ENCODE measurements at places on chromosomes 4 and X.

- no peak for DNase-seq
Measured at GRCh38 chr4:62618042-62618441, 1417.9 kb downstream of the ADGRL3 start.

GRCh38 chr4:98959411-98959810 lies 30.5 kb upstream of the EIF4E start:
- DNase-seq, result no peak

- no peak for DNase-seq
Measured at GRCh38 chrX:72539822-72540221, 32.8 kb downstream of the HDAC8 start.

DNA sequence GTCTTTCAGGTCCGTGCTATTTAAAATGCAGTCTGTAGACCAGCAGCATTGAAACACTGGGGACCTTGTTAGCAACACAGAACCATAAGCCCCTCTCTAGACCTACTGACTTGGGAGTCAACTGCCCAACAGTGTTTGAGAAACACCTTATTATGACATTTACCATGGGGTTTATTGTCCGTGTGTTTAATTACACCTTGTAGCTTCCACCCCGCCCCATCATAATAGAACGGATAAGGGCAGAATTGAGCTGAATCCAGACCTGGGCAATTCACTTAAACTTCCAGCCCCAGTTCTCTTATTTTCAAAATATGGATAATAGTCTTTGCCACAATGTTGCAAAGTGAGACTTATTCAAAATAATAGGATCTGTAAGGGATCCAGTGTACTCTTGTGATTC lies 30.6 kb upstream of the CLNK start:
- no peak for DNase-seq

GRCh38 chr4:151960449-151961230 lies 199.8 kb upstream of the GATB start:
- no peak for DNase-seq

- DNase-seq, result no peak
Measured at GRCh38 chr4:42136371-42136770, 16.1 kb downstream of the BEND4 start.

GRCh38 chrX:13956998-13957397 lies 72.7 kb downstream of the GEMIN8 start:
- no peak for DNase-seq

DNA sequence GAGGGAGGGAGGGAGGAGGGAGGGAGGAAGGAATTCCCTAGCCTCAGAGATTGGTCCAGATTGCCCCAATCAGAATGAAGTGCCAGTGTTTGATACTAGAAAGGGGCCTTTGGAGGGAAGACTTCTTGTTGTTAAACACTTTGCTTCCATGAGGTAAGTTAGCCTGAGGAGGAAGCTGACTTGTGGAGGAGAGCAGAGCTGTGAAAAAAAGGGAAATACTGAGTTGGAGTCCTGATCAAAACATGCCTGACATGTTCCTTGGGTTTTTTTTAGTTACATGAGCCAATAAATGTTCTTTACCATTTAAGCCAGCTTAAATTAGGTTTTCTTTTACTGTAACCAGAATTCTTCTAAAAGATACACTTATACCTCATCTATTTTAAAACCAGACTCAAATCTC lies 57.6 kb downstream of the GSX2 start:
- no peak for DNase-seq

- DNase-seq, result no peak
Measured at GRCh38 chrX:68203646-68204045, 229.6 kb downstream of the OPHN1 start.

DNA sequence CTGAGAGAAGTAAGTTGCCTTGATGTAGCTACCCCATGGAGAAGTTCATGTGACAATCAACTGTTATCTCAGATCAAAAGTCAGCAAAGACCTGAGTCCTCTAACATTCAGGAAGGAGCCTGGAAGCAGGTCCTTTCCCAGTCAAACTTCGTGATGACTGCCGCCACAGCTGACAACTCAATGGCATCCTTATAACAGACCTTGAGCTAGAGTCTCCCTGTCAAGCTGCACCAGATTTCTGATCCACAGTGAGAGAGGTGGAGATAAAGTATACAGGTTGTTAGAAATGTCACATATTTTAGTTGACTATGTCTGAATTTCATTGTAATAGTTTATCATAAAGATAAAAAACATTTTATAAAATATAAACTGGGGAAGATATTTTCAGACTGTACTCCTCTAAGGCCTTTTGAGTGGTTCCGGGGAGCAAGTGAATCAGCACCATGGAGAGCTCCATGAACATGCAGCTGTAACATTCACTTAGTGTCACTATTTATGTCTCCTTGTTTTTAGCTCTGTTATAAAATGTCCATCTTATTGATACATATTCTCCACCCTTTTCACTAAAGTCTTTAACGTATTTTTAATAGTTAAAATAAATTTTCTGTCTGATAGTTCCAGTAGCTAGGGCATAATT lies 1653.5 kb upstream of the AGA start:
- DNase-seq, result no peak

- DNase-seq, result peak; percentile 6
Measured at GRCh38 chr4:3712936-3713335, 53.2 kb upstream of the ADRA2C start.

DNA sequence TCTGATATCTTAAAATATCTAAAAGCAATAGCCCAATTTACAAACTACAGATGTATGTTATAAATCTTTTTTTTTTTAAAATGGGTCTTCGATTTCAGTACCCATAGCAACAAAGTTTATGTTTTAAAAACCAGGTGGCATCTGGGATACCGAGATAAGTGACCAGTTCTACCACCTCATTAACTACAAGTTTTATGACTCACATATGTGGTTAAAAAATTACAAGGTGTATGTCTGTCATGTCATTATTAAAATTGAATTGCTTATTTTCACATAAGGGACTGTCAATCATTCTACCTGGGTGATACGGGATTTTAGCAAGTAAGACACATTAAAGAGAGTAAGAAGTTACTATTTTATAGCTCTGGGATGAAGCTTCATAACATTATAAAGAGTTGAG lies 192.0 kb upstream of the ETNPPL start:
- DNase-seq, result no peak

DNA sequence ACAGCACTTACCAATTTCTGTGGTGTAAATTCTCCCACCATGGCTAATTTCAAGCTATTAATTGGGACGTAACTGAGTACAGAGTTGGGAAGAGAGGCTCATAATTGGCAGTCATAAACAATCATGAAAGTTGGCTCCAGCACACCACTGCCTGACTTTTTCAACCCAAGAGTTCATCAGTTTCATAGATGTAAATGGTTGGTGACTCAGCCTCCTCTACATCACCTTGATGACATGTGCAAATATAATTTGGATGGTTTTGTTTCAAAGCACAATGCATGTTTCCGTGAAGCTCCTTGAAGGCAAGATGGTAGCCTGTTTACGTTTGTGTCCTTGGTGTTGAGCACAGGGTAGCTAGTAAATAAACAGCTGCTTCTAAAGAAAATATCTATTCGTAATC lies 235.1 kb downstream of the LDB2 start:
- DNase-seq, result no peak

DNA sequence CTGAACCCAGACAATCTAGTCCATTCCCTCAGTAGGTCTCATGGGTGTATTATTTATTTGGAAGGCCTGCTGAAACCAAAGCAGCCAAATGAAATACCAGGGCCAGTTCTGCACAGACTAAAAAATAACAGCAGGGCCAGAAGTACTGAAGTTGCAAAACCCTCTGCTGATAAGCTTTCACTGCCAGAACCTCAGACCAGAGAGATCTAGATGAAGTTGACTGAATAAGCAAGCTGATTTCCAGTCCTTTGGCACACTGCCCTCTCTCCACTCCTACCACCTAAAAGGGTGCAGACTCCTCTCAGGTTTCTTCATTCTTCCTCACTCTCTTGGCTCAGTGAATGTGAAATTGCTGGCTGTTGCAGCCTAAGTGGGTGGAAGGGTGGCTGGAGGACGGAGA lies 276.7 kb upstream of the KLF3 start:
- peak; percentile 83 for DNase-seq

DNA sequence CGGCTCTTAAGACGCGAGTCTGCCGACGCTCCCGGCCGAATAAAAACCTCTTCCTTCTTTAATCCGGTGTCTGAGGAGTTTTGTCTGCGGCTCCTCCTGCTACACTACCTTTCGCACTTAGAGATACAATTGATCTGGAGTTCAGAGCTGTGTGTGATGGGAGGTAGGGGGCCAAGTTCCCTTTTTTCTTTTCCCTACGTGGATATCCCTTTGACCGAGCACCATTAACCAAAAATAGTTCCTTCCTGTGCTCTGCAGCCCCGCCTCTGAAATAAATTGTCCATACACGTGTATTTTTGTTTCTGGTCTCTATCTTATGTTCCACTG lies 555 bp upstream of the PGM2 start:
- no peak for DNase-seq

- DNase-seq, result no peak
Measured at GRCh38 chrX:107805179-107805578, 20.5 kb upstream of the MID2 start.

DNA sequence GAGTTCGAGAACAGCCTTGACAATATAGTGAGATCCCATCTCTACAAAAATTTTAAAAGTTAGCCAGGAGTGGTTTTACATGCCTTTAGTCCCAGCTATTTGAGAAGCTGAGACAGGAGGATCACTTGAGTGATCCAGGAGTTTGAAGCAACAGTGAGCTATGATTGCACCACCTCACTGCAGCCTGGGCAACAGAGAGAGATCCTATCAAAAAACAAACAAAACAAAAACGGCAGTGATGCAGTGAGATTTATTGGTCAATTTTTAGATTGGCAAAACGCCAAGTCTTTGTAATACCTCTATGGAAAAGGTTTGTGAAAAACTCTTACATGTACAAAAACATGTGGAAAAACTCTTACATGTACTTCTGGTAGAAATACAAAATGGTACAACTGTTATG lies 91.3 kb downstream of the PTPN13 start:
- no peak for DNase-seq

- no peak for DNase-seq
Measured at GRCh38 chr4:108458681-108459080, 161.7 kb upstream of the RPL34 start.

- no peak for DNase-seq
Measured at GRCh38 chrX:94901849-94902248, 1227.8 kb downstream of the FAM133A start.

GRCh38 chrX:141279476-141279875 lies 37.2 kb upstream of the SPANXC start:
- DNase-seq, result no peak

DNA sequence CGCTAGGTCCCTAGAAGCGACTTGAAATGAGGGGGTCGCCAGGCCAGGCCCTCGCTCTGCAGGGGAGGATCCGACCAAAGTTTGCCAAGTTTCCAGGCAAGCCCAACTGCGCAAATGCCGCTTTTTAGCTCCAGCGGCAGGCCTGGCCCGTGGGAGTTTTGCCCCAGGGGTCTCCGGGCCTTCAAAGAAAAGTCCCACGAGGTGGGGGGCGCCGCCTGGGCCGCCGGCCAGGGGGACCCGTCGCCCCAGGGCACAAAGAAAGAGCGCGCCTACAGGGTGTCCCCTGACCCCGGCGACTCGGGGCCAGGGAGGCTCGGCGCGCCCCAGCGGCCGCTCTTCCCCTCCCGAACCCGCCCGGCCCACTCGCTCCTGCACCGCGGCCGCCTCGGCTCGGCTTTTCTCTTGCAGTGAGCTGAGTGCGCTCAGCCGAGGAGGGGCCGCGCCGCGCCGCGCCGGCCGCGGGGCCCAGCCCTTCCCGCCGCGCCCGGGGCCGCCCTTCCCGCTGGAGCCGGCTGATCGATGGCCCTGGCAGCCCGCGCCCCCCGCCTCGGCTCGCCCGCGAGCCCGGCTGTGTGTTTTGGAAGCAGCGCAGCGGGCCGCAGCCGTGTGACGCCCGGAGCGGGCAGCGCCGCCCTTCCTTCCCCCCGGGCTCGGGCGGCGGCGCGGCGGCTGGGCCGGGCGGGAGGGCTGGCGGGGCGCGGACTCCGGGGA lies 754 bp upstream of the KLF3 start:
- DNase-seq, result no peak

- DNase-seq, result no peak
Measured at GRCh38 chrX:19063030-19063429, 59.2 kb downstream of the ADGRG2 start.

DNA sequence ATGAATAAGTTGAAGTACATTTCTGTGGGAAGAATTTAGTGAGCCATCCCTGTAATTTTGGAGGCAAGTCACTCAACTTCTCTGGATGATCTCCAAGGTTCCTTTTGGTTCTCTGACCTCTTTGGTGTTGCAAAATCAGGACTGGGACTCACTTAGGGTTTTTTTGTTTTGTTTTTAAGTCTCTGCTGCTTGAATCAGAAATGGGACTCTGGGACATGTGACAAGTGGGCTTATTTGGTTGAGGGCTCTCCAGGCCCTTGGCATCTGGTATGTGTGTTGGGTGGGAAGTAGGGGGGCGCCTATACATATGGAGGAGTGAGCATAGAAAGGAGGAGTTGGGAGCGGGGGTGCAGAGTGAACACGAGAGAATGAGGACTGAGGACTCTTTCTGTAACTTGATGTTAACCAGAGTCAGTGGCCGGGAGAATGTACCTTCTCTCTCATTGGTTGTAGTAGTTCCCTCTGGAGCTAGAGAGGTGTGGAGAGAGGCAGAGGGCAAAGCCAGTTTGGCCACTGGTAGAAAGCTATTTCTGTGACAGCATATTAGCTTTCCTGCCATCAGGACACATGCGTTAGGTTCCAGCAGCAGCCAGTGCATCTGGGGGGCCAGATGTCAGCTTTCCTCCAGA lies 1.9 kb downstream of the ARHGAP10 start:
- DNase-seq, result no peak

DNA sequence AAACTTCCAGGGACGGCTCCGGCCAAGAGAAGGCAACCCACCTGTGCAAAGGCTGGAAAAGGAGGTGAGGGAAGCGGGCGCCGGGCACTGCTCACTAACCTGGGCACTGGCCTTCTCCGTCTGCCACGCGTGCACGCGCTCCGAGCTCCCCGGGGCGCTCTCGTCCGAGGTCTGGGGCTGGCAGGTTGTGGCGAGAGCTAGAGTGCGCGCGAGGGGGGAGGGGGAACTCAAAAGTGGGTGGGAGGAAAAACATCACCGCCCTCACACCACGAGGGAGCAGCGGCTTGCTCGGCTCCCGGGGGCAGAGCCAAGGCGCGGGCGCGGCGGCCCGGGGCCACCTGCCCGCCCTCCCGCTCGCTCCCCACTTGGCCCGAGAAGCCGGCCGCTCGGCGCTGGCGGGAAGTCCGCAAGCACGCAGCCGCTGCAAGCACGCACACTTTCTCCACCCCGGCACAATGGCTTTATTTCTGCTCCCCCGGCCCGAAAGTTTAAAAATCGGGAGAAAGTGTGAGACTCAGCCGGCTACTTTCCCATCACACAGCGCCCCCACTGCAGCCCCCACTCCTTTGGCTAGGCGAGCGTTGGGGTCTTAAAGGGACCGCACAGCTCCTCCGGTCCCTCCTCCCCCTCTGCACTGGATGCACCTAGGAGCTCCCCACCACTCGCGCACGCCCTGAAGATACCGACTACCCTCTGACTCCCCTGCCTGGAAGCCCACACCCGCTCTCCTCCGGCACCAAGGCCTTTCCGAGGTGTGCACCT lies at the start of gene CHRDL1:
TSS of gene CHRDL1 (minus strand) at position 173 of the 762 bp plus-strand sequence. CDS start 3,636 bp downstream, outside the sequence.
- DNase-seq, result peak; percentile 49

DNA sequence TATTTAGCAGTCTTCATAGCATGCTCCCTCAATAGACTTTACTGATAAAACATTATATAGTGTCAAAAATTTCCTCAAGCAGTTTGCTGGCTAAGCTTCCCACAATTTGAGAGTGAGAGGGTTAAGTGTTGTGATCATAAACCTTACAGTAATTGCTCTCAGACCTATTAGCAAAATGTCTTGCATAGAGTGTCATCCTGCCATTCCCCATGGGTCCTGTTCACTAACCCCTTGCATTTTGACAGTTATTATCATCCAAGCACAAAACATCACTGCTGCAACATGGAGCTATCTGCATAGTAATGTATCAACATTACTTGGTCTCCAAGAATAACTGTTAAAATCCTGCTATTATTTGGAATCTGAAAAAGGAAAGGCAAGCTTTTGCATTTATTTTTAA lies 196.1 kb upstream of the GK2 start:
- DNase-seq, result no peak

All from right cardiac atrium (tissue), 5 donors.